ENCODE measurements at places on chromosomes 7 and 10.

- no peak for DNase-seq
Observed at GRCh38 chr10:28467615-28468014, 65.3 kb upstream of the WAC start.

DNA sequence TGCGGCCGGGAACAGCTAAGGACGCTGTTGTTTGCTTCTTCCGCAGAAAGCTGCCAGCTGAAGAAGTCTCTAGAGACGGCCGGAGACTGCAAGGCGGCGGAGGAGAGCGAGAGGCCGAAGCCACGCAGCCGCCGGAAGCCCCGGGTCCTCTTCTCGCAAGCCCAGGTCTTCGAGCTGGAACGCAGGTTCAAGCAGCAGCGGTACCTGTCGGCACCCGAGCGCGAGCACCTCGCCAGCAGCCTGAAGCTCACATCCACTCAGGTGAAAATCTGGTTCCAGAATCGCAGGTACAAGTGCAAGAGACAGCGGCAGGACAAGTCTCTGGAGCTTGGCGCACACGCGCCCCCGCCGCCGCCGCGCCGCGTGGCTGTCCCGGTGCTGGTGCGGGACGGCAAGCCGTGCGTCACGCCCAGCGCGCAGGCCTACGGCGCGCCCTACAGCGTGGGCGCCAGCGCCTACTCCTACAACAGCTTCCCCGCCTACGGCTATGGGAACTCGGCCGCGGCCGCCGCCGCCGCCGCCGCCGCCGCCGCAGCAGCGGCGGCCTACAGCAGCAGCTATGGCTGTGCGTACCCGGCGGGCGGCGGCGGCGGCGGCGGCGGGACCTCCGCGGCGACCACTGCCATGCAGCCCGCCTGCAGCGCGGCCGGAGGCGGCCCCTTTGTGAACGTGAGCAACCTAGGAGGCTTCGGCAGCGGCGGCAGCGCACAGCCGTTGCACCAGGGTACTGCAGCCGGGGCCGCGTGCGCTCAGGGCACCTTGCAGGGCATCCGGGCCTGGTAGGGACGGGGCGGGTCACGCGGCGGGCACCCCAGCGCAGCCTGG is 2.4 kb downstream of the NKX2-3 start:
- DNase-seq = no peak

DNA sequence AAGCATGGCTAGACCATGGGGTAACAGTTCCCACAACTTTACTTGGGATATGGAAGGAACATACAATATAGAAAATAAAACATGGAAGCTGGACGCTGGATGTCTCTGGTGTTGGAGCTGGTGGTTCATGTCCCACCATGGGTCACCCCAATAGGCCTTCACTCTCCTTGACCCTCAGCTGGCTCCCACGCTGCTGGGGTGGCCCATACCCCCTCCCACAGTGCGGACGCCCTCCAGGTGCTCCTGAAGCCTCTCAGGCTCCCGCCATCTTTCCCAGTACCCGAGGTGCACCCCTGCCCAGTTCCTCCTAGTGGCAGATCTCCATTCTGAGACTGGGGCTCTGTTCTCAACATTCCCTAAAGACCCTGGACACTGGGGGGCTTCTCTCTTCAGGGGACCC is 5.8 kb upstream of the CPA1 start:
- DNase-seq = no peak

DNA sequence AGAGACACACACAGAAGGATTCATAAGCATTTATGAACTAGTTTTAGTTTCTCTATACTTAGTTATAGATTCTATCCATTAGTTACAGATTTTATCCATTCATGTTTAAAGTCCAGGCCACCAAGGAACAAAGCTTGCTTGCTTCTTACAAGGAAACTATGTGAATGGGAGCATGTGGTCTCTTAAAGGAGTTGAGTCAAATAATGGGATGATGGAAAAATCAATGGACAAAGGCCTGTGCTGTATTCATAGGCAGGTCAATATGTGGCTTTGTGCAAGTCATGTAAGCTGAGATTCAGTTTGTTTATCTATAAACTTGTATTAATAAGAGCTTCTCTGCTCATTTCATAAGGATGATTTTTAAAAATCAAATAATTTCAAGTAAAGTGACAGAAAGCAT is 172.8 kb upstream of the CDK1 start:
- no peak for DNase-seq

- no peak for DNase-seq
Observed at GRCh38 chr7:121278120-121279021, 50.4 kb upstream of the WNT16 start.

DNA sequence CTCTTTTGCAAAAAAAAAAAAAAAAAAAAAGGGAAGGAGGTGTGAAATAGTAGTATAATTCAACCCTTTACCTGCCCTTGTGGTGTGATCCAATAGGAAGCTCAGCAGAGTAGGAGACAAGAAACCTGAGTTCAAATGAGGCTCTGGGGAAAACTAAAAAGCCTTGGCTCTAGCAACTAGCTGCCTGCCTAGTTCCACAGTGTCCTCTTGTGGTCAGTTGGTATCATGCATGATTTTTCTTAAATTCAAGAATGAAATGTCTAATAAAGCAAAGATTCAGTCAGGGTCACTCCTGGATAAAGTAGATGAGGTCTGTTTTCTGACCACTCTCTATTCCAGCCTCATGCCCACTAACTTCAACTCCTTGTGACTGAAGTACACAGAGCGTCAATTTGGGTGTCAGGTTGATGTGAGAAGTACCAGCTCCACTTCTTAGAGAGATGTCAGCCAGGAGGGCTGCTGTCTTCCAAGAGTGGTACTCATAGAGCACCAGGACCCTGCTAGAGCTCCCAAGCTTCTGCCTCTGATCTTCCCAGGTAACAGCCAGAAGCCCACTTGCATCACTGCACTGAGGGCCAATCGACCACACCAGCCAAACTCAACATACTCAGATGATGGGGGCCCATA is 10.5 kb downstream of the LSM5 start:
- no peak for DNase-seq

DNA sequence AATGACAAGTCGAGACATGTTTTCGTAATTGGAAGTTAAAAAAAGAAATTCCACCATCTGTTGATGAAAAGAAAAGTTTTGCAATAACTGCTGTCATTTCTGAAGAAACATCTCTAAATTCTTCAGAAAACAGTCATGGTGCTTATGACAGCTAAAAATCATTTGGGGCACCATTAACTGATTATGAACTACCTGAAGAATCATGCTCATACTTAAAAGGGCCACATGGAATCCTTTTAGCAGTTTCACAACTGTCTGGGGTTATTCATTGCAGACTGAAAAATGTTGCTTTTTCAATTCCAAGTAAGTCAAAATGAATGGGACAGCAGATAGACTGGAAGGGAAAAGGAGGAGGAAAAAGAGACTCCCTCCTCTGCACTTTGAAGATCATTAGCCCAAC is 134.2 kb downstream of the CHN2 start:
- DNase-seq = no peak

GRCh38 chr7:40760987-40761386 is 626.2 kb downstream of the SUGCT start:
- peak; percentile 19 for DNase-seq

DNA sequence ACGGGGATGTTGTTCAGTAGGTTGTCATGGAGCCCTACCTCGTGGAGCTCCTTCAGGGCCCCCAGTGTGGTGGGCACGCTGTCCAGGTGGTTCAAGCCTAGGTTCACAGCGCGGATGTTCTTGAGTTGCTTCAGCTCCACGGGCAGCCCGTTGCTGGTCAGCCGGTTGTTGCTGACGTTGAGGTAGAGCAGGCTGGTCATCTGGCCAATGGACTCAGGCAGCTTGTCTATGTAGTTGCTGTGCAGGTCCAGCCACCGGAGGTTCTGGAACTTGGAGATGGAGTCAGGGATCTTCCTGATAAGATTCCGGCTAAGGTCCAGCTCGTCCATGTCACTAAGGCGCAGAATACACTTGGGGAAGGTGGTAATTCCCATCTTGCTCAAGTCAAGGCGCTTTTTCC is 26.0 kb downstream of the LRRC18 start:
- DNase-seq = no peak

DNA sequence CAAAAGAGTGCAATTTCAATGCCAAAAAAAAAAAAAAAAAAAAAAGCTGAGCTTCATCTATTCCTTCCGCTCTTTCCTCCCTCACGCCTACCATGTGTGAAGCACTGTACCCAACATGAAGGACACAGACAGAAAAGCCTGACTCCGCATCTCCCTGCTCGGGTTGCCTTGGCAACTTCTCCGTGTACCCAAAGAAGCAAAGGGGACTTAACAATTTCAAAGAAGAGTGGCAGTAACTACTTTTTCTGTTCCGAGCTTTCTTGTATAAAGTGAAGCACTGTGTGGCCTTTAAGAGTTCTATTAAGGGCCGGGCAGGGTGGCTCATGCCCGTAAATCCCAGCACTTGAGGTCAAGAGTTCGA is 177.7 kb downstream of the PRKCQ start:
- no peak for DNase-seq

DNA sequence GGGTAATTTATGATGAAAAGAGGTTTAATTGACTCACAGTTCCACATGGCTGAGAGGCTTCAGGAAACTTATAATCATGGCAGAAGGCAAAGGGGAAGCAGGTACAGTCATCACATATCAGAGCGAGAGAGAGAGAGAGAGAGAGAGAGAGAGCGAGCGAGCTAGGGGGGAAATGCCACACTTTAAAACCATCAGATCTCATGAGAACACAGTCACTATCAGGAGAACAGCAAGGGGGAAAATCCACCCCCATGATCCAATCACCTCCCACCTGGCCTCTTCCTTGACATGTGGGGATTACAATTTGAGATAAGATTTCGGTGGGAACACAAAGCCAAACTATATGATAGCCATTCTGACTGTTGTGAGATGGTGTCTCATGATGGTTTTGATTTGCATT is 576.3 kb downstream of the GFRA1 start:
- no peak for DNase-seq

- DNase-seq = no peak
Observed at GRCh38 chr7:25006276-25006675, 26.3 kb upstream of the OSBPL3 start.

DNA sequence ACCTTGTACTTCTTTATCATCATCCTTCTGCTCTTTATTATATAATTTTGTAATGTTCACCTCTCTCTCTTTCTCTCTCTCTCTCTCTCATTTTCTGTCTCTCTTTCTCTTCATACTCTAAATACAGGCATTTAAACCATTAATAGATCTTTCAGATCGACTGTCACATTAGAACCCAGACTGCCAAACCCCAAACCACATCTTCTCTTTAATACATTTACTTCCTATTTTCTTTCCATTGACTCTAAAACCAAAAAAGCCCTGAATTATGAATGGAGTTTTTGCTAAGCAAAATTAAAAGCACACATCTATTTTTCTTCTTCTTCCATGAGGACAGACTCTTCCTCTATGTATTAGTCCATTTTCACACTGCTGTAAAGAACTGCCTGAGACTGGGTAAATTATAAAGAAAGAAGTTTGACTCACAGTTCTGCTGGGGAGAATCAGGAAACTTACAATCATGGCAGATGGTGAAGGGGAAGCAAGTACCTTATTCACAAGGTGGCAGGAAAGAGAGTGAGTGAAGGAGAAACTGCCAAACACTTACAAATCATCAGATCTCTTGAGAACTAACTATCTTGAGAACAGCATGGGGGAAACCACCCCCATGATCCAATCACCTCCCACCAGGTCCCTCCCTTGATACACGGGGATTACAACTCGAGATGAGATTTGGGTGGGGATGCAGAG is 272.7 kb upstream of the MGMT start:
- no peak for DNase-seq

- no peak for DNase-seq
Observed at GRCh38 chr10:69955211-69955805, 97.3 kb upstream of the MACROH2A2 start.

- peak; percentile 26 for DNase-seq
Observed at GRCh38 chr10:77371848-77372799, 265.5 kb downstream of the KCNMA1 start.

DNA sequence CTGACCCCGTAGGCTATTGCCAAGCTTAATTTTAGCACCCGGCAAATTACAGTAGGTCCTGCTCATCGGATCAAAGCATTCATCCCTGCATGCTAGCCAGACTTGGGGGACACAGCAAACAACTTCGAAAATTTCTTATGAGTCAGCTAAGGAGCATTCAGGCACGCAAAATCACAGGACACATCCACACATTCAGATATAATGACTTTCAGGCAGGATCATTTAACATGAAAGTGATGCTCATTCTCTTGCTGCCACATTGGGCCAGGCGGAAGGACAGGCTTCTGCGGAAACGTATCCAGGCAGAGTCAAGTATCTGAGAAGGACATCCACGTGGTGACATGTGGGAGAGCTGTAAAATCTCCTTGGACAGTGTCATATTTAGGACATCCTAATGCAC is 474.0 kb upstream of the NRP1 start:
- DNase-seq = no peak

DNA sequence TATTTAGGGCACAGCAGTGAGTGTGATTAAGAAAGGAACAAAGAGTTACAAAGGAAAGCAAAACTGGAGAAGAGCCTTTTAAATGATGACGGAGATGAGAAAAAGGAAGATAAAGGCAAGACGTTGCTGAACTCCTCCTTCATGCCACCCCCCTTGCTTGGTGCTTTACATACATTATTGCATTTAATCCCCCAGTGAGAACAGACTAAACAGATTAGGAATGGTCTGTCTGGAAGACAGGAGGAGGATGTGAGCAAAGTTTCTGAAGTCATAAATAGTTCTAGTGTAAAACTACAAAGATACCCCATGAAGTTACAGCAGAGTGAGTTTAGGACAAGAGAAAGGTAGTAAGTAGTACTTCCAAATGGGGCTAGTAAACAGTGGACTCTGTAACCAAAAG is 113.5 kb downstream of the PLCE1 start:
- no peak for DNase-seq

GRCh38 chr10:73076360-73077183 is 20.1 kb downstream of the P4HA1 start:
- DNase-seq = no peak

- DNase-seq = no peak
Observed at GRCh38 chr7:127392182-127392565, 334 bp downstream of the ZNF800 start.

- peak; percentile 45 for DNase-seq
Observed at GRCh38 chr10:64368298-64368697, 847.1 kb downstream of the REEP3 start.

DNA sequence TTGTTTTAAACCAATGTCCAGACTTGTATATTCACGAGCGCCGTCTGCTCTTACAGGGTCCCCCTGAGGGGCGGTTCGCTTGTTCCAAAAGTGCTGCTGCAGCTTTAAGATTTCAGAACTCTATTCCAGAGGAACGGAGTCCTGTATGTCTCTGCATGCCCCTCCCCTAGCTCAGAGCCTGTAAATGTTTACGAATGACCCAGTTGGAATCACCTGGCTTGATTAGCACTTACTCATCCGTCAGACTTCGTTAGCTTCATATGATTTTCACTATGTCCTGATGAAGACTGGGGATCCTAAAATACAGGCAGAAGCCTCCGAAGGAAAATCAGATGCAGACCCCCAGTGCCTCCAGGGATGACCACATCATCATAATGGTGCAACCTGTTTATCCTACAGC is 4.5 kb upstream of the CHST15 start:
- no peak for DNase-seq

- DNase-seq = no peak
Observed at GRCh38 chr7:5525271-5526099, 101.9 kb upstream of the TNRC18 start.

- peak; percentile 57 for DNase-seq
Observed at GRCh38 chr7:149414745-149415390, 46.0 kb downstream of the ZNF777 start.
